ENCODE measurements at places on chromosomes 2 and 18.

- DNase-seq, result no peak
These were observed 60.0 kb downstream of the CAPN13 start for GRCh38 chr2:30747206-30747605.

- DNase-seq, result no peak
These were observed 72.1 kb upstream of the GRB14 start for GRCh38 chr2:164693390-164693789.

DNA sequence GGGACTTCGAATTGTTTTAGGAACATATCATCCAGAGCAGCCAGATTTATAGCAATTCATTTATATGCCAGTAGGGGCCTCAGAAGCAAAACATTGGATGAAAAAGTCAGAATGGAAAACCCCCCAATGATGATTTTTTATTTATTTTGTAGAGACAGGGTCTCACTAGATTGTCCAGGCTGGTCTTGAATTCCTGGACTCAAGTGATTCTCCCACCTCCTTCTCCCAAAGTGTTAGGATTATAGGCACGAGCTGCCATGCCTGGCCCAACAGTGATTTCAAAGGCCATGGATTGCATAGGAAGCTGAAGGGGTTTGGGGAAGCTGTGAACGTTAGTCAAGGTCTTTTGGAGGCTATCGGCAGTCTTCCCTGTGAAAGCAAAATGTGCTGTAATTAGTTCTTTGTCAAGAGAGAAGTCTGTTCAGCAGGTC, 21.9 kb upstream of the MCFD2 start:
- no peak for DNase-seq

DNA sequence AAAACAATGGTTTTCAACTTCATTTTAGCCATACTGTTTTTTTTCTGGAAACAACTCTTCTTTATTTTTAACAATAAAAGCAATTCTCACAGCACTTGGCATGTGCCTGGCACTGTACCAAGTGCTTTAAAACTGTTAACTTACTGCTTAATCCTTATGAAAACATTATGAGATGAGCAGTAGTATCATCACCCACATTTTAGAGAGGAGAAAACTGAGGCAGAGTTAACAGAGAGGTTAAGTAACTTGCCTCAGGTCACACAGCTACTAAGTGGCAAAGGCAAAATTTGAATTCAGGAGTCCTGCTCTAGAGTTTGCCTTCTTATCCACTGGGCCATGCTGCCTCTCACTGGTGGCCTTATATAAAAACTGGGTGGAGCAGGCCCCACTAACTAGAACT, 23.2 kb downstream of the CTIF start:
- DNase-seq, result no peak

DNA sequence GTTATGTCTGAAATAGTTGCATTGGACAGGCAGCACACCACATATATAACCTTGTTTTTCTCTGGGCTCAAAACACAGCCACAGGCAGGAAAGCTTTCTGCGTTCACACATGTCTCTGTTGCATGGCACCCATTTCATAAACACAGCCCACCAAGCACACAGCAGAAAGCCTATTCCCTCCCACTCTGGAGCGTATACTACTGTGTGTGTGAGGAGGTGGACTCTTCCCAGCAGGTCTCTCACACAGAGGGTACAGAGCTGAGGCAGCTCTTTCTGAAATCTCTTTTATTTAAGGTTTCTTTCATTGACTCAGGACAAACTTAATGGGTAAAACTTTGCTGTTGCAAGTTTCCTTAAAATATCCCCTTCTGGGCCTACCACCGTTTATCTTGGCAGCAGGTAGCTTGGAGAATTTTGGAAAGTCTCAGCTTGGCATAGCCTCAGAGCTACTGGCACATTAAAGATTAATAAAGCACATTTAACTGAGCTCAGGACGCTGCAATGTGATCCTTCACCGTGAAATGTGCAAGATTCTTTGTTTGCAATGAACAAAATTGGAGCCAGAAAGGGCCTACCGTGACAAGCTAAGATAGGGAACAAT, 105.1 kb upstream of the NCKAP5 start:
- DNase-seq, result no peak

DNA sequence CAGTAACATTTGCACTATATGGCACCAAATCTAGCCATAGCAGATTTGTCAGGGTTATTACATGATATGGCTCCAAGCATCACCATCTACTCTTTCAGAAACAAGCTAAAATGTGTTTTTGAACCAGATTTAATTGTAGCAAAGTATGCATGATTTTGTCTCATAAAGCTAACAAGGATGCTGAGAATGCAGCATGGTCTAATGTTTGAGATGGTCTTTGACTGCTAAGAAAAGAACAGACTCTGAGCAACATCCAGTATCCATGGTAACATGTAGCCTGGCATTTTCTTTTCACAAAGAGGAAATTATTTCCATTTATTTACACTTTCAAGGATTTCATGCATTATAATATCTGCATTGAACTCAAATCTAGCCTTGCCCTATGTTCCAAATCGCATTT, 206.5 kb downstream of the PDE1A start:
- no peak for DNase-seq

DNA sequence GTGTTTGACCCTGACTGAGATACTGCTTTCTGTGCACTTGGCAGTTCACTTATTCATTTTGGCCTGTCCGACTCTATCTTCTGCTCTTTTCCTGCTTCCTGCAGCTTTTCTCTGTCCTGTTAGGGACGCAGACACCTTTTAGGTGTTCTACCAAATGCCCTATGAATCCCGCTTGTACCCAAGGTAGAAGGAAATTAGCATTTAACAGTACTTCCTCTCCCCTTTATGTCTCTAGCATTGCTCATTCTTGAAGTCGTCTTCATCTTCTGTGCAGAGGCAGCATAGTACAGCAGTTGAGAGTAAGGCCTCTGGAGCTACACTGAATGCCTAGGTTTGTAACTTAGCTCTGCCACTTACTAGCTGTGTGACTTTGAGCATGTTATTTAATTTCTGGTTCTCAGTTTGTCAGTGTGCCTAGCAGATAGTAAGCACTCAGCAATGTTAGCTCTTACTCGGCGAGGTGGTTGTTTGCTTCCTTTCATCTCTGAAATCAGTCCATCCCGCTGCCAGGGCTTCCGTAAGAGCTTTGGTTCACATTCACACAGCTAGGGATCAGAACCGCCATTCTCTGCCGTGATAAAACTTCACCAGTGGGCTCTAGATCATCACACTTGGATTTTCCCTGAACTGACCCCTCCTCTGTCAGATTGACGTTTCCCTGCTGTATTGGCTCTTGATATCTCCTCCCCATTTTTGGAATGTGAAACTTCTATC, 1.4 kb downstream of the CCT7 start:
- no peak for DNase-seq

- DNase-seq, result no peak
These were observed 115.9 kb upstream of the ARHGAP28 start for GRCh38 chr18:6613581-6613980.

- DNase-seq, result no peak
These were observed 350.9 kb downstream of the PARD3B start for GRCh38 chr2:204896146-204896545.

DNA sequence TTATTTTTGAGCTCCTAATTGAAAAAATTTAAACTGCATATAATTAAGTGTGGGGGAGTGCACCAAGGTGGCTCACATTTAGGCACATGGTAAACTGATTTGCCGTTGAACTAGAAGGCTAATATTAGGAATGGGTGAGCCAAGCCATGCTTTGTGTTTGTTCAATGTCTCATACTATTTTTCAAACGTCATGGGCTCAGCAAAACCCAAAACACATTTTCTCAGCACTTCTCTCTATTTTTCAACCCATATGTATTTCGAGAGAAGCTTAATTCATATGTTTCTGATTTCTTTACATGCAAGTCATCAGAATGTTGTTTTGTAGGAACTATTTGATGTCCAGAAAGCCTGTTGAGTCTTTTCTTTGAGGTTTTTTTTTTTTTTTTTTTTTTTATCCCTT, 291.2 kb downstream of the TCF4 start:
- no peak for DNase-seq

DNA sequence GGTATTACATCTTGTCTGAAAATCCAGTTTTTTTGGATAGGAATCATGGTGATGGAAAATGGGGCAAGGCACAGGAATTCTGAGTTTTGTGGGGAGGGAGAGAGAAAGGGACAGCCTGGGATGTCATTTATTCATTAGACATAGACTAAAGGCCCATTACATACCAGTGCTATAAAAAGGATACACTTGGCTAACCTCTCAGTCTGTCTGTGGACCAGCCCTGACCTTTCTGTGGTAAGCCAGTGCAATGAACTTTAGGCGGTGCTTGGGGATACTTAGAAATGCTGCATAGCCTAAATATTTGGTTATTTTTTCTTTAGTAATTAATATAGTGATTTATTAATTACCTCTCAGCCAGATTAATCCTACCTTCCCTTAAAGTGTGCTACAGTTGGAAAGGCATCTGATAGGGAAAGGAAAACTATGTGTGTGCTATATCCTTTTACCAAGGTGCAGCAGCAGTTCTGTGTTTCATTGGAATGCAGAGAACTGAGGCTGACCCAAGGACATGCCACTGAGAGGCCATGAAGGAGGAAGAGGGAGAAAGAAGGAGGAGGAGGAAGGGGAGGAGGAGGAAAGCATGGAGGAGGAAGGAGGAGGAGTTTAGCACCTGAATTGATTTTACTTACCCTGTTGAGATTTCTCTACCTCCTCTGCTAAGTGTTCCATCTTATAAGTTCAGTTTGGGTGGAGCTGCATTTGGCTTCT, 37.5 kb downstream of the KCNS3 start:
- DNase-seq, result no peak

DNA sequence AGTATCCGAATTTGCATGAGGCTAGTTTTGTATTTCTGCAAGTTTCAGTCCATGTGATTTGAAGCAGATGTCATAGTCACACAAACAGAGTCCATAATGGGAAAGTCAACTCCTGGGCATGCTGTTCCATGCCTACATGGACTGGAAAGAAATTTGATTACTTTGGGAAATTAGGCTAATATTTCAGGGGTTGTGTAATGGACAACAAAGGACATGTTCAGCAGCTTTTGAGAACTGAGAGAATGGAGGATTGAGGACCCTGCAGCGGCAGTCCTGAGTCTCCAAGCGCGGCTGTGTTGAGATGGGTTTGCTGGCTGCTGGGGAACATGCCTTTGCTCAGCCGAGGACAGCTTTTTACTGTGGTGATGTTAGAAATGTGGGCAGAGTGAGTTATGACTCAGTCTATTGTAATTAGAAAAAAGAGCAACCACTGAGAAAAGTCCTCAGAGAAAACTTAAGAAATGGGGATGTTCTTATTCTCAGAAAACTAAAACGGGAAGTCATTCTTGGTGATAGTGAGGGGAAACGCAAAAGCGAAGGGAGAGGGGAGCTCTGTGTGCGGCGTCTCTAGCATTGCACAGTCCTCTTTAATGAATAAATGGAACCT, 149.2 kb downstream of the FAM210A start:
- DNase-seq, result no peak

DNA sequence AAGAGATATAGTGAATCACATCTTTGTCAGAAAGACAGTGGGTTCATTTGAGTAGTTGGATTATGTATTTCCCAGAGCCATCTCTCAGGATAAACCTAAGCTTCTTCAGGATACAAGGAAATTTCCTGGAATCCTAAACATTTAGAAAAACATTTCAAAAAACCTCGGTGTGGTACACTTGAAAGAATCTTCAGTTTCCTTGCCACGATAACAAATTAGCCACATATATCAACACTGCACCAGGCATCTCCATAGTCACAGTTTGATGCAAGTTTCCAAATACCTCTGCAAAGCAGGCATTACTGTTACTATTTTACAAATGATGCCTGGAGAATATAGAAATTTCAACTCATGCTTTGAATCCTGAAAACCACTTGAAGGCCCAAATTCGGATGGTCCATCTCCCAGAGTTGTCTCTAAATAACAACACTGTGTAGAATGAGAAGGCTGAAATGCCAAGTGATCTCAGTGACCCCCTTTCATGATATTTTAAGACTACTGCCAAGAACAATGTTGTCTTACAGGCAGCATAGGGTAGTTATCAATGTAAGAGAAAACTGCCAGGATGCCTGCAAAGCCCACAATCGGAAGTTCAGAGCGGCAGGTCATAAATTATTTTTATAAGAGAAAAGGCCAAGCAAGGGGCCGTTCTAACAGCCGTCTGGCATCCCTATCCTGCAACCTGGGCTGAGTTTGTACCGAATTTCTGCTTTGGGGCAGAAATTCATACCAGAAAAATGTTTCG, 307.9 kb downstream of the TXNL1 start:
- no peak for DNase-seq

GRCh38 chr18:2515171-2515787, 56.0 kb downstream of the METTL4 start:
- no peak for DNase-seq

- DNase-seq, result no peak
These were observed 200.3 kb downstream of the DPP4 start for GRCh38 chr2:161873707-161874106.

- DNase-seq, result no peak
These were observed 17.6 kb upstream of the ADI1 start for GRCh38 chr2:3536682-3537632.

DNA sequence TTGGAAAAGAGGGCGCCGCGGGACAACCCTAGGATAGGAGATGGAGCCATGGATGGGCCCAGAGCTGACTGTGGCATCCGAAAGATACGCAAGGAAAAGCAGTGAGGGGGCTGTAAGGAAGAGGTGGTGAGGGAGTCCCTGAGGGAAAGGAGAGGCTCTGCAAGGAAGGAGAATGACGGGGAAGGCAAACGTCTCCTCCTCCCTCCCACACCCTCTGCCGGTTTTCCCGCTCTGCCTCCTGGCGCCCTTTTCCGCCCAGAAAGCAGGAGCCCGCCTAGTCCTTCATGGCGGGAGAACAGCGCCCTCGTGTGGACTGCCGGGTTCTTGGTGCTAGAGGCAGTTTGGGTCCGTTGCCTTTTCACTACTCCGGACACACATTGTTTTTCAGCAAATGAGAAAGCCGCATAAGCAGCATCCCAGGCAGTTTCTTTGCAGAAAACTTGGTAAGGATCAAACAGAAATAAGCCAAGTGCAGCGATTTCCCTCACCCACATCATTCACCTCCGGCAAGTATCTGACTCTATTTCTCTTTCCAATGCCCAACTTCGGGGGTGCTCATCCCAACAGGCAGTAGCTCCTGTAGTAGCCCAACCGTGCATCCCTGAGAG, 200.4 kb downstream of the INO80D start:
- no peak for DNase-seq

DNA sequence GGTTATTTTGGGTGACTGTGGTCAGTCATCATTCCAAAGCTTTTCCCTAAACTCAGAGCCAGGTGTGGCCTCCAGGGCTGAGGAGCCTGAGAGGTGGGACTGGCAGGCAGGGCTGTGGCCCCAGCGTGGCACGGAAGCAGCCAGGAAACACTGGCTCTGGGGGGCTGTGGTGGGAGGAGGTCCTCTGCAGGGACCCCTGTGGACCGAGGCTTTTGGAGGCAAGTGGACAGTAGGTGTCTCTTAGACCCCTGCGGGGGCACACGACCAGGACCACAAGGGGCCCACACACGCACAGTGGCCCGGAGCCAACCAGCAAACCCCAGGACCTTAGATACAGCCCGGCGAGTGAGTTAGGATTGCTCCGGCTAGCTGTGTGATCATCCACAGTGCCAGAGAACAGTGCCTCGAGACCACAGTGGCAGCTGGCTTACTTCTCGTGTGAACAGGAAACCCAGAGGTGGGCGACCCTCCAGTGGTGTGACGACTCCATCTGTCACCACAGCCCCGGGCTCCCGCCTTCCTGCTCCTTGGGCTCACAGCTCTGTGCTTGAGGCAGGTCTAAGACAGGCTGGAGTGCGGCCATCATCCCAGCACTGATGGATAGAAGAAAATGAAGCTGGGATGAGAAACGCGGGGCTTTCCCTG, 1.6 kb upstream of the RTP5 start:
- peak; percentile 65 for DNase-seq

GRCh38 chr18:47996091-47996541, 65.7 kb upstream of the SMAD2 start:
- no peak for DNase-seq

All from stimulated activated CD8-positive, alpha-beta memory T cell treated with anti-CD3 and anti-CD28 coated beads, Interleukin-4, amount 100 ng/mL, for 4 hours (primary cell).